ENCODE measurements at places on chromosomes 6 and 20.

DNA sequence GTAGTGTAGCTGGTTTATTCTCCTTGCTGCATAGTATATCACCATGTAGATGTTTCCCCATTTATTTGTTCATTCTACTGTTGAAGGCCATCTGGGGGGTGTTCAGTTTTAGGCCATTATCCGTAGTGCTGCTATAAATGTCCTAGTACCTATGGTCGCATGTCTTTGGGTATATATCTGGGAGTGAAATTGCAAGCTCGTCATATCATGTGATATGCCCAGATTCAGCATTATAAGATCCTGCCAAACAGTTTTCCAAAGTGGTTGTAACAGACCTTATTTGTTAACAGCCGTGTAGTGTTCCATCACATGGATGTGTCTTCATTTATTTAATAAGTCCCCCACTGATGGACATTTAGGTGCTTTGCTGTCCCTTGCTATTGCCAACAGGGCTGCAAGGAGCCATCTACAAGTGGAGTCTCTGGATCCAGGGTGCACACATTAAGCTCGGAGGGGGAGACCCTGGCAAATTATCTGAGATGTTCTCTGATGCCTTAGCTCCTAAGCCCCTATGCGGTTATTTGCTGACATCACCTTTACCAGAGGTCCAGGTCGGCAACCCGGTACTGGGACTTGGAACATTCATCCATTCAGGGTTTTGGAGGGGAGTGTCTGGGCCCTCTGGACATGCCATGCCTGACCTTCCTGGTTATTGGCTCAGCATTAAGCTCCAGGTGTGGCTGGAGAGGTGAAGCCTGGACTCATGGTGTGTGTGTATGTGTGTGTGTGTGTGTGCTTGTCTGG lies 16.9 kb downstream of the LBP start:
- DNase-seq = no peak

DNA sequence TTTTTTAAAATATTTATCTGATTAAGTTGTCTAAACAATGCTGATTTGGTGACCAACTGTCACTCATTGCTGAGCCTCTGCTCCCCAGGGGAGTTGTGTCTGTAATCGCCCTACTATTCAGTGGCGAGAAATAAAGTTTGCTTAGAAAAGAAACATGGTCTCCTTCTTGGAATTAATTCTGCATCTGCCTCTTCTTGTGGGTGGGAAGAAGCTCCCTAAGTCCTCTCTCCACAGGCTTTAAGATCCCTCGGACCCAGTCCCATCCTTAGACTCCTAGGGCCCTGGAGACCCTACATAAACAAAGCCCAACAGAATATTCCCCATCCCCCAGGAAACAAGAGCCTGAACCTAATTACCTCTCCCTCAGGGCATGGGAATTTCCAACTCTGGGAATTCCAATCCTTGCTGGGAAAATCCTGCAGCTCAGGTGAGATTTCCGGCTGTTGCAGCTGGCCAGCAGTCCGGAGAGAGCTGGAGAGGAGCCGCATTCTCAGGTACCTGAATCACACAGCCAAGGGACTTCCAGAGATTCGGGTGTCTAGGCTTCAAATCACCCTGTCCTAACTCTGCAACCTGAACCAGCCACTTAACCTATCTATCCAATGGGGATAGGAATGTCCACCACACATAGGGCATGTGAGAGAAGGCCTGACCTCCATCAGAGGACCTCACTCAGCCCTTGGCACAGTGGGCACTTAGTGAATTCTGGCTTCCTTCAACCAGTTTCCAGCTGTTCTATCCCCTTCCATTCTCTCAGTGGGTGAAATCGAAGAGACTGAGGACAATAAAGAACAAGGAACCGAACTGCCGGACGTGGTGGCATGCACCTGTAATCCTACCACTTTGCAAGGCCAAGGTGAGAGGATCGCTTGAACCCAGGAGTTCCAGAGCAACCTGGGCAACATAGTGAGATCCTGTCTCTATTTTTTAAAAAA lies 3.1 kb downstream of the TNF start:
- DNase-seq = no peak

DNA sequence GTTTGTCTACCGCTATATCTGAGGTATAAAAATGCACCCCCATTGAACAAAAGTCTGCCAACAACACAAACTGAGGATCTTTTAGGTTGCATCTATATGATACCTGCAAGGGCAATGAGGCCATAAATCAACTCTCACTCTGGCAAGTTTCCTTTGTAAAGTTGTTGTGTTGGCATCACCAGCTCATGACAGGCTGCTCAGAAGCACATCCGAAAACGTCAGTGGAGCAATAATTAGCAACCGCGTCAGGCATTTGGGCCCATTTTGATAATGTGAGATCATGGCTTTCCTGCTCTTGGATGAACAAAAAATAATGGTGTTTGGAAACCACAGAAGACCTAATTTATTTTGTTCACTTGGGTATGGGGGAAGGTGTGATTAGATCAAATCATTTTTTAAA lies 12.0 kb upstream of the SLC22A3 start:
- no peak for DNase-seq

GRCh38 chr20:33552519-33552918 lies 62.6 kb downstream of the CBFA2T2 start:
- no peak for DNase-seq

- DNase-seq = no peak
These were observed 39.8 kb downstream of the BACH2 start for GRCh38 chr6:90256698-90257485.
